ENCODE measurements at places on chromosomes 6 and 20.
A peak's percentile ranks its signal among the peaks of the same experiment; 100 is the strongest.

DNA sequence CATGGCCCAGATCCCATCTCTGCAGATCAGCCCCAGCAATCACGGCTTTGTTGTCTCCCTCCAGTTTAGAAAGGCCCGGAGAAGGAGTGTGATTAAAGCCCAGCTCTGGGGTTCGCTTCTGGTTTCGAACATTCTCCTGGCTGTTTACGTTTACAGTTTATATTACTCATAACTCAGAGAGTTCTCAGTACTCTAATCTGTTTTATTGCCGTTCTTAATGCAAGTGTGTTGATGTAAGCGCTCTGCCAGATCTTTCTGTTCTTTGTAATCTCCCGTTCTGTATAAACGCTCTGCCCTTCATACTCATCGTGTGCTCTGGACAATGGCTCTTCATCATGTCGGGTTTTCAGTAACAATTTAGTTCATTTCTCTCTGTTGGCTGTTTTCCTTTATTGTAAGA, 118.0 kb upstream of the PRND start:
- H3K4me3 ChIP-seq: no peak overlapping the region
- H3K27ac ChIP-seq: no peak overlapping the region
- H3K36me3 ChIP-seq: no peaks in the 10 kb centered on the region
- peaks cover 5% of the 10 kb centered on the region for H3K4me1 ChIP-seq
- DNase-seq: no peak
- H3K27me3 ChIP-seq: no peaks in the 10 kb centered on the region

GRCh38 chr6:52512199-52512598, 64.7 kb downstream of the TRAM2 start:
- H3K27ac ChIP-seq: peak overlapping the region; percentile 86
- no peak overlapping the region for H3K4me3 ChIP-seq
- peak; percentile 81 for DNase-seq

- no peak for DNase-seq
- H3K4me1 ChIP-seq: no peaks in the 10 kb centered on the region
- H3K27ac ChIP-seq: no peak overlapping the region
- no peaks in the 10 kb centered on the region for H3K27me3 ChIP-seq
Observed at GRCh38 chr20:59018817-59019216, 412 bp upstream of the TUBB1 start.

DNA sequence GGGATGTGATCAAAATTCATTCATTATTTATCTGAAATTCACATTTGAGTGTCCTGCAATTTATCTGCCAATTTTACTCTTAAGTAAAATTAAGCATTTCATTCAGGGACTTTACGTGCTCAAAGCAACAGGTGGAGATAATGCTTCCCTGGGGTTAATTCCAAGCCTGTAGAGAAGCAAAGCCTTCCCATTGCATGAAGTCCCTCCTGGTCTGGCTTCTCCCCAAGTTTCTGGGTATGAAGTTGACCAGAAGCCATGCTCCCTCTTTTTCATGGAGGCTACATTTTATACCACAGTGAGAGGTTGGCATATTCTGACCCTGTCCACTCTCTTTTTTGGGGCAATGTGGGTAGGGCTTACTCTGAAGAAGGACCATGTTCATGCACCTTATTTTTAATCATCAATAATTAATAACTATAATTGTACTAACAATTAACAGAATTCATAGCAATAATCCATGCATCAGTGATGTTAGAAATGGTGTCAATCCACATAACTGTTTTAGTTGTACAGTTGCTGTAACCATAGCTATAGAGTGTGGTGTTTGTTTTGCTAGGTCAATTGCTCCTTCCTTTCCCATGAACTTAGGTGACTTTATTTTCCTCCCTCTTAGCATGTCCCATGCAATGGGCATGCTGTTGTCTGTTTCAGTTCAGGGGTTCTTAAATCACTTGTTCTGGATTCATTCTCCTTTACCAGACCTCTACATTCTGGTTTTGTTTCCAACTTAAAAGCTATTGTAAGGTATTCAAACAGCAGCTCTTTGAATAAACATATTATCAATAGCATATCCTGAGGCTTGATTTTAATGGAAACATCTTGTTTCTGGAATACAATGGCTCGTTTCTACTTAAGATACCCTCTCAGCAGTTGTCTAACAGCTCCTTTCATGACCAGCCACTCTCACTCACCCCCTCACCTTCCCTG, 1.5 kb downstream of the LAMA4 start:
- H3K4me3 ChIP-seq: peak overlapping the region; percentile 71
- DNase-seq: no peak
- H3K27ac ChIP-seq: peak overlapping the region; percentile 75
- H3K4me1 ChIP-seq: peaks cover 4% of the 10 kb centered on the region

DNA sequence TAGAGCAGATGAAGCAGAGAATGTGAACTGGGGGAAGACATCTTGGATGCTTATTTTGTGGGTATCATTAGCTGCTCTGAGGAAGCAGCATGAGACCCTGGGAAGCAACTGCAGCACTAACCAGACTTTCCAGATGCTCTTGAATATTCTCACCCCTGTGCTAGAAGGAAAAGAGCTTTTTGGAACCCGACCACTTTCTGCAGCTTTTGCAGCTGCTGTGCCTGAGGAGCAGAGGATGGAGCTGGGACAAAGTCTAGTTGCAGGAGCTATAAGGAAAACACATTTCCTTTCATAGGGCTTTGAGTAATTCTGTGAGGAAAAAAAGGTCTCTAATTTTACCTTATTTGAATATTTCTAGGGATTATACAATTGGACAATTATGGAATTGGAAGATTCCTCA, 369.7 kb downstream of the CD109 start:
- no peak for DNase-seq
- no peak overlapping the region for H3K4me3 ChIP-seq
- H3K4me1 ChIP-seq: no peaks in the 10 kb centered on the region
- no peak overlapping the region for H3K27ac ChIP-seq

- H3K4me3 ChIP-seq: no peak overlapping the region
- H3K4me1 ChIP-seq: no peaks in the 10 kb centered on the region
- no peak overlapping the region for H3K27ac ChIP-seq
- H3K27me3 ChIP-seq: no peaks in the 10 kb centered on the region
- no peaks in the 10 kb centered on the region for H3K36me3 ChIP-seq
- no peak for DNase-seq
Observed at GRCh38 chr6:129211626-129212025, 328.7 kb downstream of the LAMA2 start.

- H3K36me3 ChIP-seq: no peaks in the 10 kb centered on the region
- H3K27ac ChIP-seq: no peak overlapping the region
- no peak overlapping the region for H3K4me3 ChIP-seq
Observed at GRCh38 chr20:45010399-45010828, 44.1 kb downstream of the STK4 start.

GRCh38 chr6:11103065-11103464, 8.5 kb downstream of the ERVFRD-1 start:
- DNase-seq: no peak
- no peak overlapping the region for H3K27ac ChIP-seq
- no peaks in the 10 kb centered on the region for H3K27me3 ChIP-seq

DNA sequence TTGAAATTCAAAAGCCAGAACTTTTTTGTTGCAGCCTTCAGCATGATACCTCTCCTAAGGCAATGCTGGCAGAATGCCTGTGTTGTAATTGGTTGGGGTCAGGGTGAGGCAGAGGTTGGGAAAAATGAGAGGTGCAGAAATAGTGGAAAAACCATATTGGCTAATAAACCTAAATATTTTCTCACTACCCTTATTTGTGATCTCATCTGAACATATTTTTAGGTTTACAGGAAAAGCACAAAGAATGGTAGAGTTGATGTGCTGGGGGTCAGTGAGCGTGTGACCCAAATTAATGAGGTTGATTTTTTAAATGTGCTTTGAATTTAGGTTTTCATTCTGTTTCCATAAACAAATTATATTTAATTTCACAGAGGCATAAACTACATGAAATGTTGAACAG, 437.3 kb downstream of the HDGFL1 start:
- no peaks in the 10 kb centered on the region for H3K36me3 ChIP-seq
- peaks cover 2% of the 10 kb centered on the region for H3K4me1 ChIP-seq
- no peaks in the 10 kb centered on the region for H3K27me3 ChIP-seq
- no peak overlapping the region for H3K27ac ChIP-seq

DNA sequence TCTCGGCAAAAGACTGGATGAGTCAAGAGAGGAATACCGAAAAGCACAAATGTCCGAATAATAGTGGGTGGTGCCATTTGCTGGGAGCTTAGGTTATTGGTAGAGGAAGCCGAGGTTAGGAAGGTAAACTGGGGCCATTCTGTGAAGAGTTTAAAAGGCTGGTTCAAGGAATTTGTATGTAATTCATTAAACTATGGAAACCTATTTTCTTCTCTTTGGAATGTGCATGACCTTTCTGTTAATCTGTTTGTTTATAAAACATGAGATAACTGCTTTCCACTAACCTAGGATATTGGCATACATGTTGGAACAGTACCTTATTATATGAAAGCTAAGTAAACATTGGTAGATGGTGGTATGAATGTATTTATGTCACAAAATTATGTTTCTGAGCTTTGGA, 71.8 kb downstream of the LCA5 start:
- H3K27me3 ChIP-seq: no peaks in the 10 kb centered on the region
- no peaks in the 10 kb centered on the region for H3K4me1 ChIP-seq
- no peak overlapping the region for H3K27ac ChIP-seq
- H3K36me3 ChIP-seq: no peaks in the 10 kb centered on the region

- H3K4me1 ChIP-seq: no peaks in the 10 kb centered on the region
- no peak for DNase-seq
- no peak overlapping the region for H3K27ac ChIP-seq
- peaks cover 33% of the 10 kb centered on the region for H3K36me3 ChIP-seq
- no peak overlapping the region for H3K4me3 ChIP-seq
Observed at GRCh38 chr6:4942673-4943009, 61.2 kb downstream of the RPP40 start.

DNA sequence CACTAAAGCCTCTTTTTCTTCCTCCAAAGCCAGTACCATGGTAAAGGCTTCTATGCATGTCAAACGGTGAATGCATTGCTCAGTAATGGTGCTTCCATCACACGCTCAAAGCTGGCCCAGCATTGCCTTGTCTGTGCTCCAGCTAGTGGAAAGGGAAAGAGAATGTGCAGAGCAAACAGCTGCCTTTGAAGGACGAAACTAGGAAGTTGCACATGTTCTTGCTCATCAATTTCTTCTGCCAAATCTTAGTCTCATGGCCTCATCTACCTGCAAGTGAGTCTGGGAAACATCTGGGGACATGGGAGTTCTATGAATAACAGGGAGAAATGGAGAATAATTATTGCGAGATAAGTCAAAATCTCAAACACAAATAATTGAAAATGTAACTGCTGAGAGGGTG, 216.5 kb upstream of the SSTR4 start:
- no peaks in the 10 kb centered on the region for H3K36me3 ChIP-seq
- no peak overlapping the region for H3K4me3 ChIP-seq
- no peak overlapping the region for H3K27ac ChIP-seq
- no peak for DNase-seq
- H3K4me1 ChIP-seq: no peaks in the 10 kb centered on the region
- H3K27me3 ChIP-seq: no peaks in the 10 kb centered on the region

DNA sequence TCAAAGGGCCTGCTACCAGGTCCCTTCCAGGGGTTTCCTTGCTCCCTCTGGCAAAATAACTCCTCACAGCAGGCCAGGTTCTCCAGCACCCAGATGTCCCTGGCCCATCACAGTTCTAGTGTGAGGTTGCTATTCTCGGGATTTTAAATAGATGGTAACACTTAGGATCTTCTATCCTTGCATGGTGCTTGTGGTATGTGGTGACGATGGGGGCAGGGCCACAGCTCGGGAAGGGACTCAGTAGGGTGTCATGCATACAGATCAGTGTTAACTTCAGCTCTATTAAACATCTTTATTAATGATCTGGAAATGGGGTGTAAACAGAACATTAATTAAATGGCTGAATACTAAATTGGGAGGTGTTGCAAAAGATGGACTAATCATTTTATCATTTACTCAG, 323.8 kb downstream of the QKI start:
- H3K4me1 ChIP-seq: no peaks in the 10 kb centered on the region
- no peak for DNase-seq
- H3K27me3 ChIP-seq: no peaks in the 10 kb centered on the region
- no peak overlapping the region for H3K4me3 ChIP-seq
- no peak overlapping the region for H3K27ac ChIP-seq

DNA sequence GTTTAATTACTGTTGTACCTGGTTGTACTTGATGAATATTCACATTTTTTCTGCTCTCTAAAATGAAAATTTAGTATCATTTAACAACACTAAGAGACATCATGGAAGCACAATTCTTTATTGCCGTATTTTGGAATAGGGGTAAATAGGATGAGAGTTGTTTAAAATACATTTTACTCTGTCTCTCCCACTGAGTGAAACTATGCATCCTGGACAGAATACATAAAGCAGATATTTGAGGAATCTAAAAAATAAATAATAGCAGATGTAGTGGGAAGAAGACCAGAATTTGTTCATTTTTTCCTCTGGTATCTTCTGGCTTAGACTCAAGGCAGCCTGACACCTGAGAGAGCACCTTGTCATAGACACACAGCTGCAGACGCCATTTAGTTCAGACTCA, 119.1 kb upstream of the AHI1 start:
- no peak overlapping the region for H3K27ac ChIP-seq
- no peaks in the 10 kb centered on the region for H3K36me3 ChIP-seq
- H3K27me3 ChIP-seq: no peaks in the 10 kb centered on the region
- no peak for DNase-seq

DNA sequence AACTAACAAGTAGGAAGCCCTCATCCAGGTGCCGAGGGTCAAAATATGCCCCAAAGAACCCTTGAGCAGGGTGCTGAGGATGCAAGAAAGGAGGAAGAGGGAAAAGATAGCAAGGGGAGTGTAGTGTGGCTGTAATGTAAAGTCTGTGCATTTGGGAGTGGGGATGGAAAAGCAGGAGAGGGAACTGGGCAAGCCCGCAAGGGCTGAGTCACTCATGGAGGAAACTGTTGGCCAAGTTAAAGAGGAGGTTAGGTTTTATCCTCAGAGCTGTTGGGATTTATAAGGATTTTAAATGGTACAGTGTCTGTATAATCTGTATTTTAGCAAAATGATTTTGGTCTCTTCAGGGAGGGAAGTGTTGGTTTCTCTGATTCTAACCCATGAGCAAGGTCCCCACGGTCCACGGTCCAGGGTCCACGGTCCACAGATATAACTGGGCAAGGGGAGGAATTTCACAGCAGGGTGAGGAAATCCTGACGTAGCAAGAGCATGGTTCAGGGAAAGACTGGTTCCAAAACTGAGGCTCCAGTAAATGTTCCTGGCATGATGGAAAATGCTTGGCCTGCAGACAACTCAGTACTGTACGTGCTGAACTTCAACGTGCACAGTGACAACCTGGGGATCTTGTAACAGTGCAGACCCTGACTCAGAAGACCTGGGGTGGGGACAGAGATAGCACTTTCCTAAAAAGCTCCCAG, 759.8 kb downstream of the PTPRT start:
- H3K27ac ChIP-seq: no peak overlapping the region
- H3K4me3 ChIP-seq: no peak overlapping the region
- no peaks in the 10 kb centered on the region for H3K36me3 ChIP-seq
- DNase-seq: no peak
- no peaks in the 10 kb centered on the region for H3K27me3 ChIP-seq

DNA sequence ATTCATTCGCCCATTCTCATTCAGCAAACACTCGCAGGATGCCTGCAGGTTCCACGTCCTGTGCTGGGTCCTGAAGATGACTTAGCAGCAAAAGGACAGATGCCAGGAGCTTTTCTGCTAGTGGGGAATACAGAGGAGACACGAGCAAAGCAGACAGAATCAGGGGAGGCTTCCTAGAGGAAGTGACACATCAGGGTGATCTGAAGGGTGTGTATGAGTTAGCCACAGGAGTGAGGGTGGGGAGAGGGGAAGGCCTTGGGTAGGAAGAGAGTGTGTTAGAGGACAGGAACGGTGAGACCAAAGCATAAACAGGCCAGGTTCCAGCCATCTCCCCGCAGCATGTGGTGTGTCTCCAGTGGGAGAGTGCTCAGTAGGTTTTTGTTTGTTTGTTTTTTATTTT, 73.4 kb upstream of the GTSF1L start:
- no peak overlapping the region for H3K27ac ChIP-seq
- no peaks in the 10 kb centered on the region for H3K4me1 ChIP-seq
- H3K36me3 ChIP-seq: no peaks in the 10 kb centered on the region
- no peaks in the 10 kb centered on the region for H3K27me3 ChIP-seq
- H3K4me3 ChIP-seq: no peak overlapping the region
